ENCODE measurements at places on chromosomes 7 and 10. TPM values are rescaled to one million over a fixed set of nuclear protein-coding genes. Genes with fewer than 3 reads are reported as not detected.

DNA sequence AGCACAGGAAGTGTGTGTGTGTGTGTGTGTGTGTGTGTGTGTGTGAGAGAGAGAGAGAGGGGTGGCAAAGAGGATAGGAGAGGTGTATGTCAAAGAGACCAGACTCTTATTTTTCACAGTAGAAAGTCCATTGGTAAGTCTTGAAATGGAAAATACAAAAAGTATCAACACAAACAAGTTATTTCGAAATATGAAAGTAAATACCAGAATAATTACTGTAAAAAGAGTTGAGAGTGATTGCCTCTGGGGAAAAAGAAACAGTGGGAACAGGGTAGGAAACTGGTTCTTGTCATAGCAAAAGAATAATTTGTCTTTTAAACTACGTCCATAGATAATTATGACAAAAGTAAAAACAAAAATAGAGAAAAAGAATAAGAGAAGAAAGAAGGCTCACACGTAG is 29.0 kb upstream of the EIF5AL1 start:
- no peaks in the 10 kb centered on the region for H3K27me3 ChIP-seq
- no peak for DNase-seq
- H3K36me3 ChIP-seq: no peaks in the 10 kb centered on the region
- H3K4me1 ChIP-seq: no peaks in the 10 kb centered on the region

- H3K36me3 ChIP-seq: peaks cover 43% of the 10 kb centered on the region
- H3K27me3 ChIP-seq: no peaks in the 10 kb centered on the region
- peaks cover 94% of the 10 kb centered on the region for H3K4me1 ChIP-seq
These were observed 36.9 kb upstream of the SH2D4B start for GRCh38 chr10:80500572-80501380.

- H3K4me3 ChIP-seq: no peak overlapping the region
- peaks cover 16% of the 10 kb centered on the region for H3K36me3 ChIP-seq
- H3K4me1 ChIP-seq: no peaks in the 10 kb centered on the region
- H3K27ac ChIP-seq: no peak overlapping the region
These were observed 31.8 kb upstream of the GARS1 start for GRCh38 chr7:30562909-30563308.

GRCh38 chr7:107879400-107880035 is 11.5 kb upstream of the DLD start:
- H3K4me3 ChIP-seq: no peak overlapping the region
- H3K27me3 ChIP-seq: peaks cover 12% of the 10 kb centered on the region
- peak; percentile 40 for DNase-seq
- no peak overlapping the region for H3K27ac ChIP-seq
- peaks cover 3% of the 10 kb centered on the region for H3K4me1 ChIP-seq
- H3K36me3 ChIP-seq: no peaks in the 10 kb centered on the region

- peaks cover 3% of the 10 kb centered on the region for H3K27me3 ChIP-seq
- no peaks in the 10 kb centered on the region for H3K4me1 ChIP-seq
- DNase-seq: no peak
- no peaks in the 10 kb centered on the region for H3K36me3 ChIP-seq
- H3K4me3 ChIP-seq: no peak overlapping the region
These were observed 1128.4 kb downstream of the SORCS3 start for GRCh38 chr10:105769248-105770184.

DNA sequence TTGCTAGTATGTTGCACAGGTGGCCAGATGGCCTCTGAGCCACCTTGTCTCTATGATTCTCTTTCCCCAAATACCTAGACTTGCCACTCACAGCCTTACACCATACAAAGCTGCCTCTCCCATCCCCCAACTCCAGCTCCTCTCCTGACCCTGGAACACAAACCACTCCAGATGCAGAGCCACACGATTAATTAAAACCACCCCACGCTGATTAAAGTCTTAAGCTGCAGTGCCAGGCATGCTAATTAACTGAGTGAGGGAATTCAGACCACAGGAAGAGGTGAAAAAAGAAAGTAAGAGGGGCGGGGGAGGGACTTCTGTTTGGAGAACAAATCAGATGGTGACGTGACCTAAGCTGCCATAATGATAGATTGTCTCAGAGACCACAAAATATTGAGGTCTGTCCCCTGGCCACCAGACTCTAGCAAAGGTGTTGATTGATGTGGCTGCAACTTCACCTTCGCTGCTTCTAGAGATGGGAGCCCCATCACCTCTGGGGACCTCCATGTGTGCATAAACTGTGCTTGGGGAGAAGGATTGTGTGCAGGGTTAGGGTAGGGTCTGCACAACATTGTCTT is 331.3 kb downstream of the PLXNA4 start:
- H3K4me3 ChIP-seq: no peak overlapping the region
- no peaks in the 10 kb centered on the region for H3K4me1 ChIP-seq
- no peak for DNase-seq
- H3K36me3 ChIP-seq: peaks cover 17% of the 10 kb centered on the region
- peaks cover 28% of the 10 kb centered on the region for H3K27me3 ChIP-seq

DNA sequence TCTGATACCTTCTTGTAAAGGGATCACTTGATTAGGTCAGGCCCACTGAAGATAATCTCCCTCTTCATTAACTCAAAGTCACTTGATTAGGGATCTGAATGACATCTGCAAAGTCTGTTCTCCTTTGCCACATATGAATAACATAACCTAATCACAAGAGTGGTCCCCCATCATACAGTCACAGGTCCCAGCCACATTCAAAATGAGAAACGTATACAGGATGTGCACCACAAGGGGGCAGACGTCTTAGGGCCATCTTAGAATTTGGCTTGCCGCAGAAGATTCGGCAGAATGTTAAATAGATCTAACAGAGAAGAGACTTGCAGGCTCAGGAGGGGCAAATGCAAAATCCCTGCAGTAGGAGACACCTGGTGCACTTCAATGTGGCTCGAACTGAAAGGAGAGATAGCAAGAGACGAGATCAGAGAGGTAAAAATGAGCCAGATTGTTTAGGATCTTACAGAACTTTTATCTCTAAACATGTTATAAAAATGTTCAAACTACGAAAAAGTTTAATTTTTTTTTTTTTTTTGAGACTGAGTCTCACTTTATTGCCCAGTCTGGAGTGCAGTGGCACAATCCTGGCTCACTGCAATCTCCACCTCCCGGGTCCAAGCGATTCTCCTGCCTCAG is 10.4 kb upstream of the SMC3 start:
- H3K36me3 ChIP-seq: no peaks in the 10 kb centered on the region
- DNase-seq: peak; percentile 63
- H3K4me1 ChIP-seq: peaks cover 4% of the 10 kb centered on the region
- H3K27ac ChIP-seq: no peak overlapping the region
- H3K4me3 ChIP-seq: no peak overlapping the region

- no peaks in the 10 kb centered on the region for H3K36me3 ChIP-seq
- H3K27ac ChIP-seq: peak overlapping the region; percentile 98
- H3K27me3 ChIP-seq: no peaks in the 10 kb centered on the region
- DNase-seq: peak; percentile 99
- peak overlapping the region; percentile 79 for H3K4me3 ChIP-seq
These were observed 23.6 kb downstream of the DDIT4 start for GRCh38 chr10:72297281-72297804.

GRCh38 chr10:77378366-77379349 is 258.9 kb downstream of the KCNMA1 start:
- no peak for DNase-seq
- H3K27ac ChIP-seq: no peak overlapping the region

The ACTL6B gene
- not detected for total RNA-seq

The CNPY1 gene
- total RNA-seq: not detected

The SPAM1 gene
- not detected for total RNA-seq

The C7orf57 gene
- not detected for total RNA-seq

The CYP17A1 gene
- total RNA-seq: not detected

The NKX1-2 gene
- not detected for total RNA-seq

The KCNIP2 gene
- 2.5 TPM for total RNA-seq

The SPRN gene
- not detected for total RNA-seq

The PRR15 gene
- total RNA-seq: not detected

The HOXA5 gene
- total RNA-seq: not detected
